Posterior vena cava (tissue), 2 donors: ENCODE measurements at places on chromosomes 6 and 20.

GRCh38 chr20:10110151-10110550, 75.4 kb downstream of the ANKEF1 start:
- no peak for DNase-seq

GRCh38 chr6:38146021-38146733, 326.6 kb downstream of the ZFAND3 start:
- no peak for DNase-seq

- no peak for DNase-seq
Measured at GRCh38 chr6:36848658-36849441, 9.6 kb upstream of the CPNE5 start.

GRCh38 chr6:36777801-36778200, 61.4 kb downstream of the CPNE5 start:
- DNase-seq = no peak

DNA sequence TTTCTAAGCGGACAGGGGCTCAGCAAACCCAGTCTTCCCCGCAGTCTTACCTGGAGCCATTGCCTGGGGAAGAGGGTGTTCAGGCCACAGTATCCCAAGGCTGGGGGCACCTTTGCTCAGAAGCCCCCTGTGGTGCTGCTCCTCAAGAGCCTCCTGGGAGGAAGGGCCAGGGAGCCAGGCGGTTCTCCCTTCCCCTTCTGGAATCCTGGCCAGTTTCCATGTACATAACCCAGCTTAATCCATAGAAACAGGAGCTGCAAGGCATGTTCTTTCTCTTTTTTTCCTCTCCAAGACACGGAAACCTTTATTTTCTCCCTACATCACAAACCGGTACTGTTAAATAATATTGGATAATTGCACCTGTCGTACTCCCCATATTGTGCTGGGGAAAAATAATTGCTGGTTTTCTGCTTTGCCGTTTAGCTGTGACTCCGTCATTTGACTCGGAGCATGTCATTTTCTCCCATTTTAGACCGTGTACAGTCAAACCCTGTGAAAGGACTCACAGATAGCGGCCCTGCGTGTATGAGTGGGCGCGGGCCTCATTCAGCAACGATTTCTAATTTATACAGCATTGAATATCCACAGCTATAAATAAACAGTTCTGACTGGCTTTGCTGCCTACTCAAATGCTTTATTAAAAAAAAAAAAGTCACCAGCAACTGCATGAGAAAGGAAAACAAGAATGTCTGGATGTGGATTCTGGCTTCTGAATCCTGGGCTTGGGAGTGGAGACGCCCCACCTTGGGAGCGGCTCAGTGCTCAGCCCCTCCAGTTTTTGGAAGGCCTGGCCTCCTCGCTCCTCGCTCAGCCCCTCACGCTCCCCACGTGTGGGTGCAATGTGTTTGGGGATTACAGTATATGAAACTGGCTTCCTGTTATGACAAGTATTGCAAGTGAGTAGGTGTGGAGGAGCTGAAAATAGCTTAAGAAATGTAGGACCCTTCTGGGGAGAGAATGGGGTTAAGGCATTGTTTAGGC, 67.3 kb downstream of the ADTRP start:
- no peak for DNase-seq

DNA sequence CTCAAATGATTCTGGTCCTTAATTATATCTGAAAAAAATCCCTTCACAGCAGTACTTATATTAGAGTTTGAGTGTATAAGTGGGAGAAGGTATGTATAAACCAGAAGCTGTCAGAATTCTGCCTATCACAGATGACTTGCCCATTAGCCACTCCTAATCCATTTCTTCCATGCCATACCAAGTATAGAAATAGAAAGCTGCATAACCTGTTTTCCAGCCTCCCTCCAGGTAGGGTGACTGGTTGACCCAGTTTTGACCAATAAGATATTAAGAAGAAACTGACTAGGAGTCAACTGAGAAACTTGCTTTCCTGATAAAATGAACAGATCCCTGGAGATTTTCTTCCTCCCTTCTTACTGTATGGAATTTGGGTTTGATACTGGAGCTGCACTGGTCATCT, 112.2 kb upstream of the GRIK2 start:
- DNase-seq = no peak

- no peak for DNase-seq
Measured at GRCh38 chr6:51489133-51489532, 598.3 kb downstream of the PKHD1 start.

DNA sequence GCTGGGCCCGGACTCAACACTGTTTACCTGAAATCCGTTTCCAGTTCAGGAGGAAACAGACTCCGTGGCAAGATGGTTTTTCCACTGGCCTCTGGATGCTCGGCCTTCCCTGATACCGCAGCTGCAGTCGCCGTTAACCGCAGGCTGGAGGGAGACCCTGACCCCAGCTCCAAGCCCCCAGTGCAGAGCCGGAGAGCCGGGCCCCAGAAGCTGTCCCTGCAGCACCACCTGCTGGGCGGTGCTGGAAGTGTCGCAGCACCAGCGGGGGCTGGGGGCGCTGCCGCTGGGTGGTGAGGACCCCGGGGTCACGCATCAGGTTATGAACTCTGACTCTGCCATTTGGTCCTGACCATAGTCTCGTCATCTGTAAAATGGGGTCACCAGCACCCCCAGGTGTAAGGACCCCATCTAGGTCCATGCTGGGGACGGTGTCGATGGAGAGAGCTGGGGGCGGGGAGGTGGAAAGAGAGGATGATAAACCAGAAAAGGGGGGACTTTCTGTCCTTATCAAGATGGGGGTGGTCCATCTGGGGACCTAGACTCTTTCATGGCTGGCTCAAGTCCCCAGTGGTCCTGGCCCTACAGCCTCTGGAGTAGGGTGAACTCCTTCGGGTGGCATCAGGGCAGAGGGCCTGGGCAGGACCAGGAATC, 20.8 kb upstream of the CHRNA4 start:
- DNase-seq = no peak

GRCh38 chr6:36839749-36840431, 646 bp upstream of the CPNE5 start:
- DNase-seq = peak; percentile 86

DNA sequence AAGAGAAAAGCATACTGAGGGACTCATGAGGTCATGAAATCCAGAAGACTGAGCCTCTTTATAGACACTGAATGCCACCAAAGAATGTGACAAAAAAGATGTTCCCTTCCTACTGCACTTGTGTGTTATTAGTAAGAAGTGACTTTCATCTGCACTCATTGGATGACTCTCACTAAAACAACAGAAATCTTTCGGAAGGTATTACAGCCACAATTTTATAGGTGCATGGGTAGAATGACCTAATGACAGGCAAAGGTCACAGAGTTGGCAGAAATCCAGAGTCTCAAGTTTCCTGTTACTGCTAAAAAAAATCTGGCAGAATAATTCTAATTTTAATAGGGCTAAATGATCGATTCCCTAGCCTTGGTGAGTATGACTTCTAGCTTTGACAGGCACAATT, 13.3 kb downstream of the PKHD1 start:
- no peak for DNase-seq
